ENCODE measurements at places on chromosomes 3 and 15. TPM values are rescaled to one million over a fixed set of nuclear protein-coding genes. Genes with fewer than 3 reads are reported as not detected.

EHHADH gene
- total RNA-seq, result 2.7 TPM

CYP19A1 gene
- 1.6 TPM for total RNA-seq

MESP2 gene
- not detected for total RNA-seq

TMEM108 gene
- 0.84 TPM for total RNA-seq

CAMK2N2 gene
- not detected for total RNA-seq

COL7A1 gene
- total RNA-seq, result 5.1 TPM

SLC28A1 gene
- 0.20 TPM for total RNA-seq

ROPN1 gene
- not detected for total RNA-seq

XIRP1 gene
- total RNA-seq, result not detected

MCF2L2 gene
- 0.57 TPM for total RNA-seq

CEP19 gene
- total RNA-seq, result 1.9 TPM

CASR gene
- 0.13 TPM for total RNA-seq

All from ovary (tissue), 10 donors.